SJCRH30 (cell line): ENCODE measurements at places on chromosomes 6 and 20.
A peak's percentile ranks its signal among the peaks of the same experiment; 100 is the strongest.

DNA sequence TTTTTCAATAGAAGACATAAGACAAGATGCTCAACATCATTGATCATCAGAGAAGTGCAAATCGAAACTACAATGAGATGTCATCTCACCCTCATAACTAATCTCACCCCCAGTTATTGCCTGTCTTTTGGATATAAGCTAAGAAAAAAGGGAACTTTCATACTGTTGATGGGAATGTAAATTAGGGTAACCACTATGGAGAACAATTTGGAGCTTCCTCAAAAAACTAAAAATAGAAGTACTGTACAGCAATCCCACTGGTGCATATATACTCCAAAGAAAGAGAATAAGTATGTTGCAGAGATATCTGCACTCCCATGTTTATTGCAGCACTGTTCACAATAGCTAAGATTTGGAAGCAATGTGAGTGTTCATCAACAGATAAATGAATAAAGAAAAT lies 26.4 kb upstream of the PHF3 start:
- H3K27ac ChIP-seq: no peak overlapping the region
- no peaks in the 10 kb centered on the region for H3K4me1 ChIP-seq
- H3K36me3 ChIP-seq: no peaks in the 10 kb centered on the region
- DNase-seq: no peak

- H3K36me3 ChIP-seq: no peaks in the 10 kb centered on the region
- H3K4me1 ChIP-seq: no peaks in the 10 kb centered on the region
- H3K27ac ChIP-seq: no peak overlapping the region
- no peak for DNase-seq
Observed at GRCh38 chr6:122676146-122676545, 65.9 kb downstream of the PKIB start.

DNA sequence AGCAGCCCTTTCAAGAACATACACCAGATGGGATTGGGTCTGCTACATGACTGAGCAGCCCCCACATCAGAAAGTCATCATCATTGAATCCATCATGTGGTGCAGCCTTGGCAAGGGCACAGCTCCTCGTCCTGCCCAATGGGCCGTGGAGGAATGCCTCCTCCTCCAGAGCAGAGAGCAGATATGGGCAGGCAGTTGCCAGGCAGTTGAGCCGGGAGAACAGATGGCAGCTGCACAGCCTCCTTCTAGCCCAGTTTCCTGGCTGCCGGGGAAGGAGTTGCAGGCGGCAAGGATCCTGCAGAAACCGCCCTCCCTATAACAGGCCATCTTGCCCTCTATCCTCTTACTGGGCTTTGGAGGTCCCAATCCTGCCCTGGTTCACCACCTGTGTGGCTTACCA lies 11.9 kb upstream of the ZFAND3 start:
- no peaks in the 10 kb centered on the region for H3K36me3 ChIP-seq
- H3K27ac ChIP-seq: no peak overlapping the region
- no peaks in the 10 kb centered on the region for H3K27me3 ChIP-seq
- peak; percentile 86 for DNase-seq

DNA sequence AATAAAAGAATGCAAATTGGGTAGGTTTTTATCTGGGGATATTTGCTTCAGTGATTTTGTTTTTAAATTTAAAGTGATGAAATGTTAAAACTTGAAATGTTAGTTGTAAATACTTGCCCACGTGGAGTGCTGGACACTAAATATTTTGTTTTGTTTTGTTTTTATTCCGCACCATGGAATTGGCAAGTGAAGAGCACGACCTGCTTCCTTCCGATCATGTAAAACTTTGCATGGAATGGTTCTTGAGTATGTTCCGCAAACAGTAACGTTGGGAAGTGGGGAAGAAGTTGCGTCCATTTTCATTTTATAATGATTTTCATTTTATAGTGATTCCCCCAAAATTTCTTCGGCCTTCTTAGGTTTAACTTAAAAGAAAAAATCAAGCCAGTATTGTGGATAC lies 765 bp downstream of the IRAK1BP1 start:
- H3K27me3 ChIP-seq: no peaks in the 10 kb centered on the region
- H3K27ac ChIP-seq: peak overlapping the region; percentile 60; the same call in 1 of the 2 replicates
- no peaks in the 10 kb centered on the region for H3K36me3 ChIP-seq
- DNase-seq: no peak

GRCh38 chr6:29752451-29753308 lies 29.4 kb downstream of the HLA-F start:
- H3K27ac ChIP-seq: no peak overlapping the region
- DNase-seq: peak; percentile 55
- H3K36me3 ChIP-seq: no peaks in the 10 kb centered on the region
- H3K4me1 ChIP-seq: no peaks in the 10 kb centered on the region

- no peak overlapping the region for H3K27ac ChIP-seq
- H3K36me3 ChIP-seq: peaks cover 11% of the 10 kb centered on the region; the same call in 1 of the 2 replicates
- no peaks in the 10 kb centered on the region for H3K4me1 ChIP-seq
- peak; percentile 74 for DNase-seq
Observed at GRCh38 chr6:56637640-56638039, 5.0 kb downstream of the DST start.

DNA sequence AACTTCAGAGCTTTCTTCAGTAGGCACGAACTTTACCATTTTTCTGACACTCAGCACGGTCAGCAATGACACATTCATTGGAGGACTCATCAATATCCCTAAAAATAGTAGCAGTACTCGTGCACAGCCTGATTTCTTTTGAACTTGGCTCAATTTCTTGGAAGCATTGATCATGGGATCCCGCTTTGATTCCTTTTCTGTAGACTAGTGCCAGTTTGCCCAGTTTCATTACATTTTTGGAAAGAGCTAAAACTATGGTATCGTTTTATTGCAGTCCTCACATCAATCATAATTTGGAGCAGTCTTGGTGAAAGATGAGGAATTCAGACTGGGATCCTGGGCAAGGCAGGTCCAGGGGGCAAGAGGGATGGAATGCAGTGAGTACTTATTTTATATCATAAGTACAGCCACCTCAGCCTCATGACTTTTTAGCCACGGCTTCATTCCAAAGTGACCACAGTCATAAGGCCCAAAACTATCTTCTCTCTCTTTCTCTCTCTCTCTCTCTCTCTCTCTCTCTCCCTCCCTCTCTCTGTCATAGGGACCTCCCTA lies 170.9 kb upstream of the AKAP12 start:
- H3K27ac ChIP-seq: no peak overlapping the region
- H3K4me3 ChIP-seq: no peak overlapping the region
- H3K27me3 ChIP-seq: no peaks in the 10 kb centered on the region
- H3K36me3 ChIP-seq: peaks cover 12% of the 10 kb centered on the region; the same call in 1 of the 2 replicates

GRCh38 chr20:60202046-60202445 lies 243.8 kb downstream of the CDH26 start:
- H3K27ac ChIP-seq: no peak overlapping the region
- peaks cover 17% of the 10 kb centered on the region for H3K27me3 ChIP-seq
- no peak for DNase-seq
